ENCODE measurements at places on chromosomes 6 and 20.

- DNase-seq = no peak
These were observed 6.9 kb upstream of the CABLES2 start for GRCh38 chr20:62413896-62414481.

GRCh38 chr20:31870726-31871617, 538 bp downstream of the TTLL9 start:
- DNase-seq = peak; percentile 17

GRCh38 chr6:16332175-16332542, 93.8 kb downstream of the GMPR start:
- DNase-seq = peak; percentile 87

GRCh38 chr20:50611128-50611810, 80.1 kb downstream of the RIPOR3 start:
- peak; percentile 51 for DNase-seq

DNA sequence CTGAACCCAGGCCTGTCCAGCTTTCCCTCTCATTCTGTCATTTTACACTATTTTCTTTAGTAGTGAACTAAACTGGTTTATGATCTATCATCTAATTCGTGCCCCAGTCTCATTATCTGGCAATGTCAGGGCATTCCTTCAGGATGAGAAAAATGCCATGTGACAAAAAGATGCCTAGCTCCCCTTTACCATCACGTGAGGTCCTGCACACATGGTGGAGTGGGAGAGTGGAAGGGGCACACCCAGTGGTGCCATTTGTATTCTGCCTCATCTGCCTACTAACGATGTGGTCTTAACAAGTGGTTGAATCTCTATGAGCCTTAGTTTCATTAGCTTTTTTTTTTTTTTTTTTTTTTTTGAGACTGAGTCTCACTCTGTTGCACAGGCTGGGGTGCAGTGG, 41.2 kb downstream of the CDC5L start:
- no peak for DNase-seq

DNA sequence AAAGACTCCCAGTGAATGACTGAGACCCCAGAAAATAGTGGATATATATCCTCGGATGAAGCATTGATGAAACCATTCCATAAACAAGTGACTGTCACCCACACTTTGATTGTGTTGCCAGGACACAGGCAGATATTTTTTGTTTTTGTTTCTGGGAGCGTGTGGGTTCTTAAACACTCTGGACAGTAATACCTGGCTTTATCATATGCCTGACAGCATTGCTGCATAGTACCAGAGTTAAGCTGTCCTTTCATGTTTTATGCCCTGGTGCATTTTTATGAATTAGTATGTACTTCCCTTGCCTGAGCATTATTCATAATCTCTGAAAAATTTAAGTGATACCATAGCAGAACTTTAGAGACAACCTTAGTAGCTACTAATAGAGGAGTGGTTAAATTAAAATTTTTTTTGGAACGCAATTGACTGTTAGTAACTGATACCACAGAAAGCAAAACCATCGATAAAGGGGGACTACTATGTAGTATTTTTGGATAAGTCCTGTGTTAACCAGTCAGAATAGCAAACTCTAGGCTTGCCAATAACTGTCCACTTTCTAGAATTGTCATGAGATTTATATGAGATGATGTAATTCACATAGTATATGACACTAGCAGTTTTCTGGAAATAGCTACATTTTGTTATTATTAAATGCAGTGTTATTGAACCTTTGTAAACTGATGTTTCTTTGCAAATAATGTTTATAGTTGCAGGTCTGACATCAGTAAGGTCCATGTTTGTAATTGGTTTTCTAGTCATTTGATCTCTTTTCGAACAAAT, 30.4 kb downstream of the SENP6 start:
- no peak for DNase-seq
